ENCODE measurements at places on chromosomes 2 and 18.

DNA sequence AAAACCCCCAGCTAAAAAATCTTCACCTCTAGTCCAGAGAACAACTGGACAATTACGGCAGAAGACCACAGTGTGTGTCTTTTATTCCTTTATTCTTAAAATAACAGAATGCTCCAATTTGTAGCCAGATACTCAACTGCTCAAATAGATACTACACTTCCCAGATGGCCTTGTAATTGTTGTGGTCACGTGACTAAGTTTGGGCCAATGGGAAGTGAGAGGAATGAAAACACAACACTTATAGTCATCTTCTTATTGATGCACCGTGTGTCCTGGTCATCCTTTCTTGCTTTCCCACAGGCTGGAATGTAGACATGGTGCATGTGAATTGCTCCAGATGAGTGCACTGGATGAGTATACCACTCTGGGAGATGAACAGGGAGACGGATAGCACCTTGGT lies 145.1 kb downstream of the CDC42EP3 start:
- no peak for DNase-seq

- no peak for DNase-seq
These were observed 27.4 kb downstream of the HPCAL1 start for GRCh38 chr2:10329880-10330699.

DNA sequence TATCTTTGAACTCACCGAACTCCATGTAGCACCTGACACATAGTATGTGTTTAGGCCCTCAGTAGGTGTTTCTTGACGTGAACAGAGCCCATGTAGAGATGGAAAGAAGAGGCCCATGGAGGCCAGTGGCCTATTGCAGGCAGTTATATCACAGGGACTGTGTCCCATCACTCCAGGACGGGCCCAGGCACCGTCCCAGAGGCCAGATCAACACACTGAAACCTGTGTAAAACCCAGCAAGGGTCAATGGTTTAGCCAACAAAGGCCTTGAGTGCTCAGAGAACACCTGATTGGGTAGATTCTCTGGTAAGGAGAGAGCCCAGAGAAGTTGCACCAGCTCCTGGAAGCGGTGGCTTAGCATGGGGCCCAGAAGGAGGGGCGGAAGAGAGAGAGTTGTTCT lies 82.8 kb downstream of the INHBB start:
- DNase-seq = no peak

GRCh38 chr2:83323038-83323437 lies 1136.0 kb downstream of the SUCLG1 start:
- DNase-seq = no peak

DNA sequence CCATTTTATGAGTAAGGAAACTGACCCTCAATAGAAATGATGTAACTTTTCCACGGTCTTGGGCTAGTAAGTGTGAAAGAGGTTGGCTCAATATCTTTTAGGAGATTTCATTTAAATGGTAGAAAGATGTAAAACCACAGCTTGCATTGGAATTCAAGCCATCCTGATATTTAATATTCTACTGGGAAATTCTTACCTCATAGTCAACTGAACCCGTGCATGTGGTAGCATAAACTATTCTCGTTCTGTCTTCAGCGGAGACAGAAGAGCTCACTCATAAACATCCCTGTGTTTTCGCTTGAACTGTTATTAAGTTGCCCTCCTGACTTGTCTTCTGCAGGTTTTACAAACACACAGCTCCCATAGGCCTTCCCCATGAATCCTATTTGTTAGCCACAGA lies 8.5 kb upstream of the SPATS2L start:
- no peak for DNase-seq

- DNase-seq = no peak
These were observed 19.9 kb upstream of the ZAP70 start for GRCh38 chr2:97693476-97693875.

DNA sequence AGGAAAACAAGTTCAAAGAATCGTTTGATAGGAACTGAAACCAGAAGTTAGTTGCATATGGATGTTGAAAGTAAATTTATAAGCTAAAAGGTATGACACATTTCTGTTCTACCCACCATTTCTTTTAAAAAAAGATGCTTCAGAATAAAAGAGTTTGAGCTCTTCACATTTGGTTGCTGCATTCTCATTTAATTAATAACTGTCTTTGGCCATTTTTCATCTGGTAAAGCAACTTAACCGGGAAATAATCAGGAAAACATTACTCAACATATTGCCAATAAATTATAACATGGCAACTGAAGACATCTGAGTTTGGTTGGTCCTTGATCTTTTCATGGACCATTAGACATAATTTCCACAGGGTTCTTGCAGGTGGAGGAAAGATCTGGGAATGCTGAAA lies 180.2 kb upstream of the TWIST2 start:
- DNase-seq = no peak

DNA sequence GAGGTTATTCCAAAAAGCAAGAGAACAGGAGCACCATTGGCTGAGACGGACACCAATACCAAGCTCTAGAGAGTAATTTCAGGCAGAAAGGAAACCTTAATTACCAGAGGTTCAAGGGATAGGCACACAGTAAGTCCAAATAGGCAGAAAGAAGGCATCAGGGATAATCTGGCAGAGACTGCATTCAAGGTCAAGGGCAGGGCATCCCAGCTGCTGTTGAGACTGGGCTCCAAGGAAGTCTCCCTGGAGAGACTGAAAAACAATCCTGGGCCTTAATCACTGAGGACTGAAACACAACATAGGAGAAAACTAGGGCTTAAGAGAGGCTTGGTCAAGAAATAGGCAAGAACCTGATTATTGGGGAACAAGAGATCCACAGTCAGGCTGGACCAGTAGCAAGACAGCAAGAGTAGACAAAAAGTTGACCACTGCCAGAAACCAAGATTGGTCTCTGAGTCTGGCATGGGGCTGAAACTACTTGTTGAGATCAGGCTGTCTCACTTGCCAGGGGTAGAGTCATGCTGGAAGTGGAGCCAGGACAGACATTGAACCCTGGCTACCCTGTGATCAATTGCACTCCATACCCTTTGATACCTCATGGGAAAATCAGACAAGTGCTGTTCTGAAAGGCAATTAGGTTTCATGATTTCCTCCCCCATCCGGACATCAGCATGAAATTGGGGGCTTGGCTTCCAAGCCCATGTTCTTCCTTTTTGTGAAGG lies 193.2 kb upstream of the TNP1 start:
- no peak for DNase-seq

GRCh38 chr18:33606621-33607020 lies 28.6 kb downstream of the ASXL3 start:
- DNase-seq = no peak

DNA sequence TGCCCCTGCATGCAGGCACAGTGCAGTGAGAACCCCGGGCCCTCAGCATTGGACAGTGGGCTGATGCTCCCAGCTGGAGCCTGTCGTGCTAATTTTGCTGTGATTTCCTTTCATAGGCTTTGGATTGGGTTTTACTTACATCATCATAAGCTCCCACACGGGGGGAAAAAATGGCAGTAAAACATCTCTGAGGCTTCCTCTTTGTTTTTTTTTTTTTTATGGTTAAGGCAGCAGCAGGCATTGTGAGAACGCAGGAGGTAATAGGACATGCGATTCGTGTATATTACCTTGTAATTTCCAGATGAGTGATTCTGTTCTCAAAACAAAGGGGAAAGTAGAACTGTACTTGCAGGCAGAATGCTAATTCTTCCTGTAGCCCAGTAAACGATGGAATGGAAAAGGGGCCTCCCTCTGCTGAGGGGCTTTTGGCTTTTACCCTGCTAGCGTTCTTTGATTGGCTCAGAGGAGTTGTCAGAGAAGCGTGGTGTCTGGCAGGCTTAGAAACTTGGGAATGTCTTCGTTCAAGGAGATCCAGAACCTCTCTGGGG lies 89.7 kb downstream of the NPAS2 start:
- DNase-seq = no peak

GRCh38 chr2:49222975-49223528 lies 68.7 kb upstream of the FSHR start:
- DNase-seq = no peak
